ENCODE measurements at places on chromosomes 5 and 9.

GRCh38 chr9:130026583-130027340 is 16.2 kb downstream of the FNBP1 start:
- DNase-seq: no peak

GRCh38 chr9:89975630-89976029 is 370.8 kb downstream of the GADD45G start:
- DNase-seq: no peak

GRCh38 chr9:112377684-112378327 is 2.1 kb upstream of the HSDL2 start:
- no peak for DNase-seq

- no peak for DNase-seq
These were observed 7.0 kb downstream of the CENPP start for GRCh38 chr9:92332577-92333281.

DNA sequence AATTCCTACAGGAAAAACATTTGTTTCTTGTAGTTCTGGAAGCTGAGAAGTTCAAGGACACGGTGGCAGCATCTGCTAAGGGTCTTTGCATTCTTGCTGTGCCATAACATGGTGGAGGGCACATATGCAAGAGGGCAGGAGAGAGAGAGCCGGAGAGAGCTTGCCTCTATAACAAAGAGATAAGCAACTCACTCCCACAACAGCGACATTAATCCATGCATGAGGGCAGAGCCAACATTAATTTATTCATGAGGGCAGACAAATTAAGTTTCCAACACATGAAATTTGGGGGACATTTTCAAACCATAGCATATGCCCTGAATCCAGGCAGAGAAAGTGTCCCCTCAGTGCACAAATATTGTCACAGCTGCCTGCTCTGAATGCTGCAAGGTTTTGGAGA is 4.4 kb upstream of the GTF3C5 start:
- DNase-seq: no peak

DNA sequence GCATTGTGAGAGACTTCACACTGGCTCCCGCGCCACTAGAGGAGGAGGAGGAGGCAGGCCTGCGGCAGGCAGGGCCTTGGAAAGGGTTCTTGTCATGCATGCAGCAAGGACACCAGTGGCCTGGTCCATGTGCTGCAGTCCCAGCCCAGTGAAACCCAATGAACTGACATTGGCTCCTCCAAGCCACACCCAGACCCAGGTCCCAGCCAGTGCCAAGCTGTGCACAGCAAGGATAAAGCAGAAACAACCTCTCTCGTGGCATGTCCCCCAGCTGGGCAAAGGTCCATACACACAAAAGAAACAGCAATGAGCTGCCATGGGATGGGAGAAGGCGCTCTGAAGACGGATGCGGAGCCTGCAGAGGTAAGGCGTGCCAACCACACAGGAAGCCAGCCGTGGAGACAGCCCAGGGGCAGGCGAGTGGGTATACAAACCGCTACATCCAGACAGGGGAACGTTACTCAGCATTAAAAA is 89.2 kb downstream of the SEMA4D start:
- no peak for DNase-seq

- no peak for DNase-seq
These were observed 301.3 kb upstream of the SGCD start for GRCh38 chr5:156025656-156026055.

DNA sequence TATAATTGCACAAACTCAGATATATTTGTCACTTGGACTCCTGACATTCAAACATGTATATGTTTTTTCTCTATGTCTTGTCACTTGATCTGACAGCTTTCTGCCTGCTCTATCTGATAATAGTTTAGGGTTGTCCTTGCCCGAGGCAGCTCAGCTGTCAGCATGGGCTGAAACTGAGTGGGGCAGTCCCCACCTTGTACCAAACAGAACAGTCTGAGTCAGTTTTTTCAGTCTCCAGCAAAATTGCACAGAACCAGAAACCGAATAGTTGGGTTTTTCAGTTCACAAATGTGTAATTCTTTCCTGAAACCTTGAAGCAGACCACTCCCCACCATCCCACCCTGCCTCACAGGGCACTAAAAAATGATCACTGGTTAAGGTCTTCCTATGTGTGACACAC is 9.5 kb upstream of the HAND1 start:
- DNase-seq: no peak

DNA sequence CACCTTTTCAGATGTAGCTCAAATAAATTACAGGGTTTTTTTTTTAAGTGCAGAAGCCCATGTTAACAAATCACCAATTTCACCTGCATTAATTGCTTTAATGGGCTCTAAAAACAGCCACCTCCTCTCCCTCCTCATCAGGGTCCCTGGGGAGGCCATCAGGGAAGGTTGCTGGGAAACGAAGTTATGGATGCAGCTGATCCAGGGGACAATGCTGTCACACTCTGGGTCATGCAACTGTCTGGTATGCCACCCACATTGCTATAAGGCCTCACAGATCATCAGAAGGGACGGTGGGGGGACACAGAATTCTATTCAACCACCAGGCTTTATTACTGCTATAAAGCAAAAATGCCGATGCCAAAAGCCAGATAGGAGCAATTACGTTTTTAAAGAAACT is 9.3 kb downstream of the WHRN start:
- DNase-seq: no peak

- no peak for DNase-seq
These were observed 8.0 kb upstream of the MAMDC2 start for GRCh38 chr9:70035691-70036090.

DNA sequence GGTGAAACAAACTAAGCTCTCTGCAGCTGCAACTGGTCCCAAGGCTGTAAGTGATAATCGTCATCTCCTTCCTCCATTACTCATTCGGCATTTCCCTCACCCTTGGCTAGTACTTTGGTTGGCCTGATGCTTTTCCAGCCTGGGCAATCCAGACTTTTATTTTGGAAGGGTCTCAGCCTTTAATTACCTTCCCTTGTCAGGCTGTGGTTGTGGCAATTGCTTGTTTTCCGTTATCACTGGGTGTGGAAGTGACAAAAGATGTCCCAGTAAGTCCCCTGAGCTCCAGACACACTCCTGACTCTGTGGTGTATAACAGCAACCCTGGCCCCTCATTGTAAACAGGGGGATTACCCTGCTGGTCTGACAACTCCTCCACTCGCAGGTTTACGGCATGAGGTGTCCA is 6.3 kb upstream of the FAF2 start:
- DNase-seq: no peak

Data from activated CD8-positive, alpha-beta memory T cell treated with anti-CD3 and anti-CD28 coated beads for 1 hour (primary cell).